Aorta (tissue), 5 donors: ENCODE measurements at places on chromosomes 4 and X.

- DNase-seq = no peak
These were observed 1008.0 kb downstream of the RAPGEF2 start for GRCh38 chr4:160110891-160111290.

DNA sequence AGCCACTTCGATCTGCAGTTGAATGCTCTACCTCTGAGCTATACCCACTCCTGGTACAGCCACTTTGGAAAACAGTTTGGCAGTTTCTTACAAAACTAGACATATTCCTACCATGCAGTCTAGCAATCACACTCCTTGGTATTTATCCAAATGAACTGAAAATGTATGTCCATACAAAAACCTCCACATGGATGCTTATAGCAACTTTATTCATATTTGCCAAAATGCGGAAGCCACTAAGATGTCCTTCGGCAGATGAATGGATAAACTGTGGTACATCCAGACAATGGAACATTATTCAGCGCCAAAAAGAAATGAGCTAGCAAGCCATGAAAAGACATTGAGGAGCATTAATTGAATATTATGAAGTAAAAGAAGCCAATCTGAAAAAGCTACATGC, 45.3 kb downstream of the PCYT1B start:
- DNase-seq = no peak

DNA sequence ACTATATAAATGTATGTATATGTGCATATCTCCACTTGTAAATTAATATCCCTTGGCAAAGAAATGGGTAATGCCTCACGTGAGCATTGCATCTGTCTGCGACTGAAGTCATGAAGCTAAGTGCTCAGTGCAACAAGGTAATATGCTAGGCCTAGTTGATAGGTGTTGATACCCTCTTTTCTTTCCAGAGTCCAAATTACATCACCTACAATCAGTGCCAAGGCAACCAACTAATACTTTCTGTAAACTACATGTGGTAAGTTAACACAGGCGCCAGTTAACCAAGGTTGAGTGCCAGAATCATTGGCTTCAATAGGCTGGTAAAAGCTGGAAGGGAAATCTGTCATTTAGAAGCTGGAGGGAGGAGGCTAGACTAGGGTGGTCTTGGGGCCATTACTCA, 41.1 kb downstream of the GPM6B start:
- no peak for DNase-seq

GRCh38 chr4:125639182-125639621, 324.4 kb downstream of the FAT4 start:
- peak; percentile 50 for DNase-seq

DNA sequence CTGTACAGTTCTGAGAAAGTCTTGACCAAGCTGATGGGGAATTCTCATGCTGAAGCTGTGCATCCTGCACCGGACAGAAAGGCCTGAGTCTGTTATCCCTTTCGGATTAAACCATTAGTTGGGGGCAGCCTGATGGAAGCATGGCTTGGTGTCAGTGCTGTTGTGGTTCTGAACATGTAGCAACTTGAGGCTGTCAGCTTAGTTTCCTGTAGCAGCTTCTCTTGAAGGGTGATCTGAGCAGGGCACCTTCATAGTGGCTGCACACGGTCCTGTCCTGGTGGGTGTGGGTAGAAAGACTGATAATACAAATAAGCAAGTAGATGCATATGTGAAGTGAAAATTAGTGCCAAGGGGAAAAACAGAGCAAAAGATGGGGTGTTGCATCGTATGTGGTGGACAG, 11.7 kb downstream of the KIAA0232 start:
- DNase-seq = no peak

DNA sequence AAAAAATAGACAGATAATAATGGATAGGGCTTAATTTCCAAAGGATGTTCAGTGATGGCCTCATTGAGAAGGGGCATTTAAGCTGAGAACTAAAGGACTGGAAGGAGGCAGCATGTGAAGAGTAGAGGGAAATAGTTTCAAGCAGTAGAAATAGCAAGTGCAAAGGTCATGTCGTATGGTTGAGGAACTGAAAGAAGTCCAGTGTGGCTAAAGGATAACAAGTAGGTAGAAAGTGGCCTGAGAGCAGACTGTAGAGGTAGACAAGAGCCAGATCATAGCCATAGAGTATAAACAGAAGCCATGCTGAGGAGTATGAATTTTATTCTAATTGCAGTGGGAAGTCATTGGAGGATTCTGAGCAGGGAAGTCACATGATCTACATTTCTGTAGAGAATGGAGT, 72.3 kb downstream of the GRIA3 start:
- no peak for DNase-seq

GRCh38 chr4:48295116-48295515, 25.5 kb upstream of the TEC start:
- no peak for DNase-seq

- no peak for DNase-seq
These were observed 436.2 kb downstream of the FAT4 start for GRCh38 chr4:125750828-125751466.

- DNase-seq = peak; percentile 42
These were observed 421.7 kb upstream of the HTR2C start for GRCh38 chrX:114162068-114162735.

GRCh38 chrX:47366041-47366722, 4.2 kb upstream of the ZNF157 start:
- DNase-seq = peak; percentile 85

DNA sequence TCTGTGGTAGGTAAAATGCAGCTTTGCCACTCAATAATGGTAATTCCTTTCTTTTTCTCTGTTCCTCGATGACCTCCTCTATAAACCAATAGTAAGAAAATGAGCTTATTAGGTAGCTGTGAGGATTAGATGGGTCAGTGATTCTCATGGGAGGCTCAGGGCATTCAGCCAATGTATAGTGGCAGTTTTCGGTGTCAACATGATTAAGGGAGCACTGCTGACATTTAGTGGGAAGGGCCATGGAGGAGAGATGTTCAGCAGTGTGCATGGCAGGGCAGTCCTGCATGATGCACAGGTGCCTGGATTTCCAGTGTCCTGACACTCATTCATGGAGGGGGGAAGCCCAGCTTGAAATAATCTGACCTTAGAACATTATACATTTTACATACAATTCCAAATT, 232.8 kb downstream of the PDGFC start:
- DNase-seq = no peak

- DNase-seq = peak; percentile 42
These were observed 57.6 kb downstream of the MAPK10 start for GRCh38 chr4:86302251-86302650.

DNA sequence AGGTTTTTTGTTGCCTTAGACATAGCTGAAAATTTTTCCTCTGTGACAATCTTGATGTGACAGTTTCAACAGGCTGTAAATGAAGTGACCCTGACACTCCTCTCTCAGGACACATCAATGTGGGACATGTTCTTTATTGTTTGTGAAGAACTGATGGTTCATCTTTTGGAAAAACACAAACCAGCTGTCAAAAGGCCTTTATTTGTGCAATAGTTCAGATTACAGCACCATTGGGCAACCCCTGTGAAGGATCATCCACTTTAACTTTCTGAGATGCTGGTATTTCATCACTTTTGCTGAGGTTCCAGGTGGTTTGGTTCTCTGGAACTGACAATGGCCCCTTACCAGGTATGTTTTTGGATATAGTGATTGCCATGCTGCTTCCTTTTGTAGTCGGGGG, 40.3 kb downstream of the OSTC start:
- DNase-seq = no peak

- DNase-seq = no peak
These were observed 123.6 kb downstream of the CORIN start for GRCh38 chr4:47714269-47714668.

GRCh38 chr4:140223056-140223810, 69.2 kb upstream of the MAML3 start:
- DNase-seq = no peak

- DNase-seq = no peak
These were observed 4.0 kb downstream of the HAND2 start for GRCh38 chr4:173526027-173526482.

GRCh38 chr4:75340561-75340960, 173.6 kb downstream of the RCHY1 start:
- DNase-seq = no peak

GRCh38 chr4:2526559-2526958, 9.9 kb upstream of the FAM193A start:
- peak; percentile 34 for DNase-seq

DNA sequence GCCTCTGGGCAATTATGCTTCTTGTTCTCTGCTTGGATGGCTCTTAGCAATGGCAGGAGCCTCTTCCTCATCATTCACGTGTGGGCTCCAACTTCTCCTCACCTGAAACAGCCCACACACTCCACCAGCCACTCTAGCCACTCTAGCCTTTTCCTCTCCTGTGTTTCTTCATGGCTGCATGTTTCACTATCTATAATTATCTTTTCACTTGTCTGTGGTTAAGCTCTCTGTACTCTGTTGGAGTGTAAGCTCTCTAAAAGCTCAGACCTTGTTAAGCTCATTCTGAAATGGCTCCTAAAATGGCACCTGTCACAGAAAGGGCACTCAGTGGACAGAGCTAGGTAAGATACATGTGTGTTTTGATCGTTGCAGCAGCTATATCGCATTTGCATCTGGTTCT, 80.0 kb downstream of the SH3KBP1 start:
- no peak for DNase-seq

GRCh38 chr4:39369301-39369700, 3.1 kb upstream of the RFC1 start:
- DNase-seq = no peak

DNA sequence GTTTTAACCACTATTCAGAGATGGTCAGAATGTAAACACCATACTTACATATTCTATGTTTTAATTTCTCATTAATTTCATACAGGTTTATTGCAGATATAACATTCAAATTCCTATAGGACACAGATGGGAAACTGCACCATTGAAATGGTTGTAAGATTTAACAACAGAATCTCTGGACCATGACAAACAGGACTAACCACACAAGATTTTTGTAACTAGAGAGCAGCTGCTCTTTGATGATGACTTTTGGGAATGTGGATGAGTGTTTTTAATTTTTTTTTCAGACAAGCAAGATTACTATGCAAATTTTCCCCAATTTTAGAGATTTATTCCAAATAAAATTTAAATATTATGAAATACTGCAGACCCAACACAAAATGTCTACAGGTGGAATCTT, 610.2 kb downstream of the PCDH18 start:
- DNase-seq = no peak

DNA sequence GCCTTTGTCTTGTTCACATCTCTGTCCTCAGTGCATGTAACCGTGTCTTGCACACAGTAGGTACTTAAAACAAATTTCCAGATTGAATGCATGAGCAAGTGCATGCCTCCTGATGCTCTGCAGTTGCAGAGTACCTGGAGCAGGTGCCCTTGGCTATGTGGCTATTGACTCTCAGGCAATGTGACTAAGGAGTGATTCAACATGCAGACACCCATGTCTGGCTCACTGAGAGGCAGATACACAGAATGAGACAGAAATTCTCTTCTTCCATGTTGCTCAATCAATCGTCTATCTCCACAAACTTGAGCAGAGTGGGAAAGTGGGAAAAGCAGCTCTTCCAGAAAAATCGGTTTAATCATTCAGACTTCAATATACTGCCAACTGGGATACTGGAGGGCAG, 111.0 kb downstream of the CHRDL1 start:
- DNase-seq = no peak

DNA sequence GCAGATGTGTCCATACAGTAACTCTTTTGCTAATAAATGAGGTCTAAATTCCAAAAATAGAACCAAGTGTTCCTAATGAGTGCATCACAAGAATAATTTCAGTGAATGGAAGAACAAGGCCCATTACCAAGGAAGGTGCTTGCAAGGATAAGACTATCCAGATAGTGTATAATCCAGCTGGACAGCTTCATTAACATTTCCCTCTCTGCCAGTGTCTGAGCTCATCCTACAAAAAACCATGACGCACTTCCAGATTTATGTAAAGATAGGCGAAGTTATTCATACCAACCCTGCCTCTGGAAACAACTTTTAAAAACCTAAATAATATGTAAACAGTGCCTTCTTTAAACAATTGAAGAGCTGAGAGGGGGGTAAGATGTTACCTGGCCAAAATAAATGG, 177.9 kb upstream of the STK26 start:
- no peak for DNase-seq

- DNase-seq = no peak
These were observed 306.3 kb upstream of the PPARGC1A start for GRCh38 chr4:24195991-24196736.

DNA sequence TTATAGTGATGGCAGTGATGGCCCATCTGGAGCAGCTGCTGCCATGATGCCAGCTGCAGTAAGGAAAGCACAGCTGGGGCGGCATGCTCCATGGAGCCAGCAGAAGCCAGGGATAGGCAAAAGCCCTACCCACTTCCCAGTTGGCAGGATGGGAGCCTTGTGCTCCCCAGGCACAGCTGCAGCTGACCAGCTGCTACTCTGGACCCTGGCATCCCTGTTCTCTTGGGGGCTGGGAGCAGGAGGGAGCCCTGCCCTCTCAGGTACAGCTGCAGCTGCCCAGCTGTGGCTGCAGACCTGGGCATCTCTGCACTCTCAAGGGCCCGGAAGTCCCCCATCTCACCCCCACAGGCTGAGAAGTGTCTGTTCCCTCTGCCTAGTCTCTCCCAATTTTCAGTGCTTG, 531.9 kb downstream of the PCDH18 start:
- no peak for DNase-seq

GRCh38 chr4:4856071-4857000, 3.1 kb upstream of the MSX1 start:
- DNase-seq = no peak

- no peak for DNase-seq
These were observed 26.9 kb downstream of the ARSJ start for GRCh38 chr4:113952452-113953029.

GRCh38 chr4:176939445-176939844, 146.7 kb upstream of the VEGFC start:
- no peak for DNase-seq

- no peak for DNase-seq
These were observed 16.8 kb upstream of the SLC34A2 start for GRCh38 chr4:25638806-25639205.

- no peak for DNase-seq
These were observed 20.8 kb upstream of the ABCG2 start for GRCh38 chr4:88179261-88179660.

GRCh38 chr4:74055096-74055495, 16.6 kb upstream of the CXCL3 start:
- no peak for DNase-seq

DNA sequence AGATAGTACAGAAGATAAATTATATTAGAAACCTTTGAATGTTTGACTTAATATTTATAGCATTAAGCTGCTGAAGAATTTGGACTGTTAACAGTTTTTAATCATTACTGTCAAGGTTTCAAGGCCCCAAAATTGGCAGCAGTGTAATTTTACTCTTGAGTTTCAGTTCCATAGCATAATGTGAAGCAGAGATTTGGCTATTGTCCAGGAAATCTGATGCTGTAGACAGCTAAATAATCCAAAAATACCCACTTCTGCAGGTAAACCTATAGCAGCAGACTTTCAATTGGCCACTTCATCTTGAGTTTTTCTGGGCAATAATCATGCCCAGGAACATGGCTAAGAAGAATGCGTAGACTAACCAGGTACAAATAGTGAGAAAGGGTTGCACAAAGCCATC, 85.0 kb downstream of the RCHY1 start:
- DNase-seq = no peak

GRCh38 chr4:37631551-37631950, 54.6 kb downstream of the RELL1 start:
- no peak for DNase-seq
